ENCODE measurements at places on chromosomes 13 and 19. TPM values are rescaled to one million over a fixed set of nuclear protein-coding genes. Genes with fewer than 3 reads are reported as not detected.
A peak's percentile ranks its signal among the peaks of the same experiment; 100 is the strongest.

DNA sequence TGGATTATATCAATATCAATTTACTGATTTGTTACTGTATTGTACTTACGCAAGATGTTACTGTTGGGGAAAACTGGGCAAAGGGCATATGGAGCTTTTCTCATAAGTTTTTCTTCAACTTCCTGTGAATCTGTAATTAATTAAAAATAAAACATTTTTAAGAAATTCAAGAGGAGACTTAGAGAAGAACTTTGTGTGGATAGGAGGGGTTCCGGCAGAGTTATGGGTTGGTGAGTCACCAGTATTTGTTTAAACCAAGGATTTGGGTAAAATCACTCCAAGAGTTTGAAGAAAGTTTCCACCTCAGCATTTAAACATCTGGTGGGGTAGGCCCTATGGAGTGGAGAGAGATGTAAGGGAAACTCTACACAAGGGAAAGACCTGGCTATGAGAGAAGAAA, 379.6 kb downstream of the TSHZ3 start:
- no peaks in the 10 kb centered on the region for H3K4me1 ChIP-seq
- no peaks in the 10 kb centered on the region for H3K27me3 ChIP-seq
- no peak overlapping the region for H3K4me3 ChIP-seq
- no peak for DNase-seq
- no peak overlapping the region for H3K27ac ChIP-seq
- H3K36me3 ChIP-seq, result no peaks in the 10 kb centered on the region

DNA sequence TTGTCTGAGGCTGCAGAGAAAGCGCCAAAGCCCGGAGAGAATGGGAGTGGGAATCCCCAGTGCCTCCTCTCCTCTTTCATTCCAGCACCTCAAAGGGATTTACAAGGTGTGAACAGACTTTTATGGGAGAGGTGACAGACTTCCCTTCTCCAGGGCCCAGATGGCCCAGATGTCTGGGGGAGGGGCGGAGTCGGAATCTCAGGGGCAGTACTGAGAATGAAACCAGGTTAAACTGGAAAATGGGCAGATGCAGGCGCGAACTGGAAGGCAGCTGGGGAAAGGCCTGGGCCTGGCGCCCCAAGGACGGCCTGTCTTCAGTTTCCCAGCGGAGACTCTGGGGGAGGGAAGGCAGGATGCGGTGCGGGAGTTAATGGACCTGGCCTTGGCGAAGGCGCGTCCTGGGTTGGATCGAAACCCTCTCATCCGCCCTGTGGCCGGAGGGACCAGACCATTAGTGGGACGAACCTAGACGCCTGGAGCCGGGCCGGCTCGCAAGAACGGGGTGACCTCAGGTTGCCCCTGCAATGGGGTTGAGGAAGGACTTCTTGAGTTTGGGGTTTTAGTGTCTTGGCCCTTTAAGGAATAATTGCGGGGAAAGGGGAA, 592 bp upstream of the TRIP10 start:
- peak; percentile 49 for DNase-seq
- H3K36me3 ChIP-seq, result no peaks in the 10 kb centered on the region
- no peaks in the 10 kb centered on the region for H3K27me3 ChIP-seq
- H3K4me3 ChIP-seq, result peak overlapping the region; percentile 26
- H3K27ac ChIP-seq, result peak overlapping the region; percentile 96
- peaks cover 6% of the 10 kb centered on the region for H3K4me1 ChIP-seq

DNA sequence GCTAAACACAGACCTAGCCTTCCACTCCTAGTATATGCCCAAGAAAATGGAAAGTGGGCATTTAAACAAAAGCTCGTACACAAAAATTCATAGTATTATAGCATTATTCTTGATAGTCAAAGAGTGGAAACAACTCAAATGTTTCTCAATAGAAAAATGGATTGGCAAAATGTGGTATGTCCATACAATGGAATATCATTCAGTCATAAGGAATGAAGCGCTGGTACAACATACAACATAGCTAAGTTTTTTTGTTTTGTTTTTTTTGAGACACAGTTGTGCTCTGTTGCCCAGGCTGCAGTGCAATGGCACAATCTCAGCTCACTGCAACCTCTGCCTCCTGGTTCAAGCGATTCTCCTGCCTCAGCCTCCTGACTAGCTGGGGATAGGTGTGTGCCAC, 11.9 kb downstream of the ZNF558 start:
- no peak for DNase-seq
- no peak overlapping the region for H3K4me3 ChIP-seq
- no peak overlapping the region for H3K27ac ChIP-seq
- peaks cover 75% of the 10 kb centered on the region for H3K36me3 ChIP-seq

- no peaks in the 10 kb centered on the region for H3K36me3 ChIP-seq
- DNase-seq, result peak; percentile 35
- peak overlapping the region; percentile 64 for H3K27ac ChIP-seq
- peak overlapping the region; percentile 84 for H3K4me3 ChIP-seq
- H3K4me1 ChIP-seq, result no peaks in the 10 kb centered on the region
Observed at GRCh38 chr19:14248578-14249011, 42.6 kb upstream of the ADGRL1 start.

GRCh38 chr13:50140581-50141374, 125.5 kb downstream of the KCNRG start:
- H3K27me3 ChIP-seq, result no peaks in the 10 kb centered on the region
- no peaks in the 10 kb centered on the region for H3K36me3 ChIP-seq
- no peak overlapping the region for H3K4me3 ChIP-seq
- H3K27ac ChIP-seq, result no peak overlapping the region

DNA sequence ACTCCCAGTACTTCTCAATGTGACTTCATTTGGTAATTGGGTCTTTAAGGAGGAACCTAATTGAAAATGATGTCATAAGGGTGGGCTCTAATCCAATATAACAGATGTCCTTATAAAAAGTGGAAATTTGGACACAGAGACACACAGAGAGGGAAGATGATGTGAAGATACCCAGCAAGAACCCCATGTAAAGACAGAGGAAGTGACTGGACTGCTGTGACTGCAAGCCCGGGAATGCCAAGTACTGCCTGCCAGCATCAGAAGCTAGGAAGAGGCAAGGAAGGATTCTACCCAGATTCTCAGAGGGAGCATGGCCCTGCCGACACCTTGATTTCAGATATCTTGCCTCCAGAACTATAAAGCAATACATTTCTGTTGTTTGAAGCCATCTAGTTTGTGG, 239.3 kb downstream of the KCTD12 start:
- no peak for DNase-seq
- no peaks in the 10 kb centered on the region for H3K36me3 ChIP-seq
- no peak overlapping the region for H3K4me3 ChIP-seq

- no peaks in the 10 kb centered on the region for H3K4me1 ChIP-seq
- H3K27ac ChIP-seq, result no peak overlapping the region
- H3K36me3 ChIP-seq, result no peaks in the 10 kb centered on the region
- H3K27me3 ChIP-seq, result no peaks in the 10 kb centered on the region
- DNase-seq, result no peak
Observed at GRCh38 chr19:35595928-35596327, 10.0 kb downstream of the PMIS2 start.

DNA sequence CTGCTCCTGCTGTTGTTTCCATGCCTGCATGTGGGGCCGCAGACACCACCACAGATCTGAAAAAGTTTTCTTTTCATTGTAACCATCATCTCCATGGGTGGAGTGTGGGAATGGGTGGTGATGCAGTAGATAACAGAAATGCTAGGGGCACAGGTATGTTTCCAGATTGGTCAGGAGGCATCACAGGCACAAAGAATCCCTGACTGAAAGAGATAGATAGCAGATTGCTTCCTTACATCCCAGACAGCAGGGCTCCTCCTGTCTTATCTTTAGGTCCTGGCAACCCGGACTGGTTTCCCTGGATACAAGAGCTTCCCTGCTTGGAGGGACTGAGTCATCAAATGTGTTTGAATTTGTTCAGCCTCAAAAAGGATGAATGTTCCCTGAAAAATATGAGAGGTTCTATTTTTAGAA, 1937.6 kb downstream of the PCDH9 start:
- no peak overlapping the region for H3K27ac ChIP-seq
- no peaks in the 10 kb centered on the region for H3K4me1 ChIP-seq
- DNase-seq, result no peak
- no peak overlapping the region for H3K4me3 ChIP-seq
- no peaks in the 10 kb centered on the region for H3K36me3 ChIP-seq

DNA sequence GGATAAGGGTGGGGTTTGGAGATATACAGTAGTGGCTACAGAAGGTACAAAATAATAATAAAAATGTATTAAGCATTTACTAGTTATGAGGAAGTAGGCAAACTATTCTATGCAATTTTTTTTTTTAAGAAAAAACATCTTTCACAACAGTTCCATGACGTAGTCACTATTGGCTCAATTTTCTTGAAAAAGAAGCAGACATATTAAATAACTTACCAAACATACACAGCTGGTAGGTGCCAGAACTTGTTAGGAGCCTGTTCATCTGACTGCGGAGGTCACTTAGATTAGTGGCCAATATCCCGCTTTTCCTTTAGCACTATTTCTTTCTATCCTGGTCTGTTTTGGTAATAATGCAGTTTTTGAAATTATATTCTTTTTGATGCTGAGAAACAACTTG, 593.5 kb downstream of the KCTD12 start:
- H3K27ac ChIP-seq, result no peak overlapping the region
- no peaks in the 10 kb centered on the region for H3K36me3 ChIP-seq
- H3K4me1 ChIP-seq, result no peaks in the 10 kb centered on the region
- H3K27me3 ChIP-seq, result no peaks in the 10 kb centered on the region
- DNase-seq, result no peak

GRCh38 chr13:52011632-52012511, at the start of gene ALG11:
Gene ALG11 (plus strand): TSS chr13:52012398. CDS start chr13:52012419, 21 bp downstream.
- no peaks in the 10 kb centered on the region for H3K4me1 ChIP-seq
- peak within 1 kb of the TSS; percentile 75 for H3K27ac ChIP-seq
- no peaks in the 10 kb centered on the region for H3K36me3 ChIP-seq
- peak within 1 kb of the TSS; percentile 98 for H3K4me3 ChIP-seq

GRCh38 chr13:114099191-114099590, 33.2 kb downstream of the RASA3 start:
- no peaks in the 10 kb centered on the region for H3K4me1 ChIP-seq
- H3K27me3 ChIP-seq, result no peaks in the 10 kb centered on the region
- H3K4me3 ChIP-seq, result no peak overlapping the region
- peak overlapping the region; percentile 68 for H3K27ac ChIP-seq
- DNase-seq, result peak; percentile 75

GRCh38 chr19:34961775-34962686, 2.0 kb downstream of the ZNF792 start:
- H3K27me3 ChIP-seq, result no peaks in the 10 kb centered on the region
- H3K4me1 ChIP-seq, result peaks cover 8% of the 10 kb centered on the region
- H3K4me3 ChIP-seq, result no peak overlapping the region
- DNase-seq, result no peak

DNA sequence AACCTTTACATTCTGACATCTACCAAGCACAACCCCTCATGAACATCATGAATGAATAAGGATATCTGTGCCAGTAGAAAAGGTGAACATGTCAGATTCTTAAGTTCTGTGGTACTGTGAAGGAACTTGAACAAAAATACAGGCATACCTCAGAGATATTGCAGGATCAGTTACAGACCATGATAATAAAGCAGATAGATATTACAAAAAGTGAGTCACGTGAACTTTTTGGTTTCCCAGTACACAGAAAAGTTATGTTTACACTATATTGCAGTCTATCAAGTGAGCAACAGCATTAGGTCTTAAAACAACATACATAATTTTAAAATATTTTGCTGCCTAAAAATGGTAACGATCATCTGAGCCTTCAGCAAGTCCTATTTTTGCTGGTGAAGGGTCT, 101.2 kb downstream of the DIAPH3 start:
- H3K27me3 ChIP-seq, result no peaks in the 10 kb centered on the region
- no peak for DNase-seq
- H3K4me3 ChIP-seq, result no peak overlapping the region
- no peaks in the 10 kb centered on the region for H3K36me3 ChIP-seq

DNA sequence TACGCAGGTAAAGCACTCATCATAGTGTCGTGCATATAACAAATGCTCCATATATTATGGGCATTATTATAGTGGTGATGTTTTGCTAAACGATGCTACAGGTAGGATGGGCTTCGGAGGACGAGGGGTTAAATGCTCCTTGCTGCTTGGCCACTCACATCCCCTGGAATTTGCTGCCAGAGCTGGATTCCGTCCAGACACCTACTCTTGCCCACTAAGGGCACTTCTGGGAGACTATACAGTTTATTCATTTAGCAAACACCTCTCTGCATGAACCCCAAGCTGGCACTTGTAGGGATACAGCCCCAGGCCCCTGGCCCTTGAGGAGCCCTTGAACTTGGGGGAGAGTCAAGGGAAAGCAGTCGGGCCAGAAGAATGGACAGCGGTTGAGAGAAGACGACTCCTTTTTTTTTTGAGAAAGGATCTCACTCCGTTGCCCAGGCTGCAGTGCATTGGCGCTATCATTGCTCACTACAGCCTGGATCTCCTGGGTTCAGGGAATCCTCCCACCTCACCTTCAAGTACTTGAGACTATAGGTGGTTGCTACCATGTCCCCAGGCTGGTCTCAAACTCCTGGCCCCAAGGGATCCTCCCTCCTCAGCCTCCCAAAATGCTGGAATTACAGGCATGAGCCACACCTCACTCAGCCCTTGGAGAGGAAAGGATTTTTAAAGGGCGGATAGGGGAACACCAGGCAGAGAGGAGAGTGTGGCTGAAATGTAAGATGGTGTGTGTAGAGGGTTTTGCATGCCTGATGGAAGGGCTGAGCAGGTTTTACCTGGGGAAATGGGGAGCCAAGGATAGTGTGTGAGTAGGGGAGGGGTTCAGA, 1.1 kb upstream of the MRPL34 start:
- no peak overlapping the region for H3K4me3 ChIP-seq
- no peaks in the 10 kb centered on the region for H3K27me3 ChIP-seq
- H3K36me3 ChIP-seq, result no peaks in the 10 kb centered on the region
- H3K27ac ChIP-seq, result peak overlapping the region; percentile 90

Gene IFI30
- total RNA-seq, result 50.1 TPM

Gene CBLC
- total RNA-seq, result not detected

Gene CBY2
- not detected for total RNA-seq

Gene NPHS1
- total RNA-seq, result not detected

Gene MEDAG
- 76.2 TPM for total RNA-seq

Gene FLT3
- 0.98 TPM for total RNA-seq

Gene ZNF723
- total RNA-seq, result not detected

Gene IZUMO4
- total RNA-seq, result 3.6 TPM

Gene SLC25A41
- not detected for total RNA-seq

Measured in breast epithelium (tissue), 4 donors.